ENCODE measurements at places on chromosomes 12 and 14. TPM values are rescaled to one million over a fixed set of nuclear protein-coding genes. Genes with fewer than 3 reads are reported as not detected.

Gene SLC17A8
- total RNA-seq: not detected

Gene NID2
- 315 TPM for total RNA-seq

Gene TPPP2
- total RNA-seq: not detected

Gene SERPINA5
- total RNA-seq: not detected

Gene ASPG
- not detected for total RNA-seq

Gene CBX5
- total RNA-seq: 27.1 TPM

Gene OTOGL
- total RNA-seq: under 0.01 TPM

Gene PIK3C2G
- total RNA-seq: not detected

Gene GPR65
- under 0.01 TPM for total RNA-seq

Gene OR6C75
- total RNA-seq: not detected

Gene A2ML1
- total RNA-seq: not detected

Gene CARMIL3
- total RNA-seq: 0.33 TPM
